ENCODE measurements at places on chromosomes 7 and 10. TPM values are rescaled to one million over a fixed set of nuclear protein-coding genes. Genes with fewer than 3 reads are reported as not detected.

DNA sequence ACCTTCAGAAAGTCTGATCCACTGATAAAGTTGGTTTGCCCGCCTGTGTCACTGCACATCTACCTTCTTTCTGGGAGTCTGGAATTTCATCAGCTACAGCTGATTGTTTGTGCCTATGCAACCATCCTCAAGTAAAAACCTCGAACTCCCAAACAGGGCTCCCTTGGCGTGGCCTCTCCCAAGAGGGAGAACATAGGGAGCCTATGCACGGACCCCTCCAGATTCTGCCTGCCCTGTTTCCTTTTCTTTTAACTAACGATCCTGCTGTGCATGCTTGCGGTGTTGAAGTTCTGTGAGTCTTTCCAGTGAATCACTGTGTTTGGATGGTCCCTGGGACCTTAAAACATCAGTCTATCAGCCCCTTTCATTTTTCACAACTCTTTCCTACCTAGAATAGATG, 226.9 kb upstream of the SEMA3D start:
- DNase-seq = no peak

- DNase-seq = no peak
These were observed 812 bp upstream of the IDE start for GRCh38 chr10:92574548-92575261.

DNA sequence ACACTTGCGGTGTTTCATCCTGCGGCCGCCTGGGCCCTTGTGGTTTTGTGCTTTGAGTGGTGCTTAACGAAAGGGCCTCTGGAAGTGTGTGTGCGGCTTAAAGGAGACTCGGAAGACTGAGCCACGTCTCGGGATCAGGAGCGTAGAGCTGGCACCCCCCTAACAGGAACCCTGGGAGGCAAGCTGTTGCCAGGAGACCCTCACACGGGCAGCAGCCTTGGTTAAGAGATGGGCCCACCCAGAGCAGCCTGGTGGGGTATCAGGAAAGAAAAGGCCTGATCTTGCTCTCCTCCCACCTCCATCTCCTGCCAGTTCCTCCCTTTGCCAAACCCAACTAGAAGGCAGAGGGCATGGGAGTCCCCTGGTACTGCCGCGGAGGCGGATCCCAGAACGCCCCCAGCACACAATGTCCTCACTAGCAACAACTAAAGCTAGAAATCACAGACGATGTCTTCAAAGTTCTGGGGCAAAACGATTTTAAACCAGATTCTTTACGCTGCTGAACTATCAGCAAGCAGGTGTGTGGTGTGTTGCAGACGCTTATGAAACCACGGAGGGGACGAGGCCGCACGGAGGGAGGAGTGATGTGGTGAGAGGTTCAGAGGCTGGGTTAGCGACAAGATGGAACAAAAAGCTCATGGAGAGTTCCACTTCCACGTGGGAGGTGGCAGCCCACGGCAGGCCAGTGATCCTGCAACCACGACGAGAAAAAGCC, 67.0 kb upstream of the INPP5A start:
- DNase-seq = no peak

DNA sequence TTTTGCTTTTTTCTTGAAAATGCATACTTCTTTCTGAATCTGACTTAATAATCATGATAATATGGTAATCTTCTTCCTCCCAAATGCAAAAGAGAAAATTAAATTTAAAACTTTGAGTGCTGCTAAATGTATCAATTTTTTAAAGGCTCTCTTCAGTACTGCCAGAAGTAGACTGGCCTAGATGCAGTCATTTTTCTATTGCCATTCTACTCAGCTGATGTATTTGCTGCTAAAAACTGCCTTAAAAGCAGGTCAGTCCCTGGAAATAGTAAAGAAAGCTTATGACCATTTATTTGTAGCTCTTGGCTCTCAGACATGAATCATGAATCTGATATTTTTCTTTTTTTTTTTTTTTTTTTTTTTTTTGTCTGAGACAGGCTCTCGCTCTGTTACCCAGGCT, 28.5 kb downstream of the NAPEPLD start:
- DNase-seq = no peak

GRCh38 chr7:69426705-69427104, 171.6 kb upstream of the AUTS2 start:
- DNase-seq = no peak

- no peak for DNase-seq
These were observed 26.0 kb downstream of the CTNNA3 start for GRCh38 chr10:67669978-67670377.

GRCh38 chr10:120300513-120300912, 156.5 kb upstream of the PLPP4 start:
- DNase-seq = no peak

- no peak for DNase-seq
These were observed 97.7 kb downstream of the WDR37 start for GRCh38 chr10:1153805-1154351.

GRCh38 chr10:14699482-14699881, 75.2 kb downstream of the FAM107B start:
- no peak for DNase-seq

- DNase-seq = no peak
These were observed 125.7 kb upstream of the CDK1 start for GRCh38 chr10:60652628-60653027.

- DNase-seq = no peak
These were observed 331.5 kb upstream of the CNTNAP2 start for GRCh38 chr7:145784809-145785780.

DNA sequence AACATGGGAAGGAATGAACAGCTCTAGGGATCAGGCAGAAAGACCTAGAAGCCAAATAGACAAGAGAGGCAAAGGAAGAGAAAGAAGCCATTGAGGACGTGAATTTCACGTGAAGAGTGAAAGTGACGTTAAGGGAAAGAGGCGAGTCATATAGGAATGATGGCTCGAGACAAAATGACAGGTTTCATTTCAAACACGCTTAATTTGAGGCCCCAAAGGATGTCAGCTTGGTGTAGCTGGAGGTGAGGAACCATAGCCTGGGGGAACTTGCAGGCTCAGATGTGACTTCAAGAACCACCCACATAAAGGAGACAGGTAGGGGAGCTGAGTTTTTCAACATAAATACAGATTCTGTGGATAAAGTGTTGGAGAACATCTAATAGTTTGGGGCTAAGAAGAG, 84.3 kb upstream of the ATP6V0A4 start:
- no peak for DNase-seq

DNA sequence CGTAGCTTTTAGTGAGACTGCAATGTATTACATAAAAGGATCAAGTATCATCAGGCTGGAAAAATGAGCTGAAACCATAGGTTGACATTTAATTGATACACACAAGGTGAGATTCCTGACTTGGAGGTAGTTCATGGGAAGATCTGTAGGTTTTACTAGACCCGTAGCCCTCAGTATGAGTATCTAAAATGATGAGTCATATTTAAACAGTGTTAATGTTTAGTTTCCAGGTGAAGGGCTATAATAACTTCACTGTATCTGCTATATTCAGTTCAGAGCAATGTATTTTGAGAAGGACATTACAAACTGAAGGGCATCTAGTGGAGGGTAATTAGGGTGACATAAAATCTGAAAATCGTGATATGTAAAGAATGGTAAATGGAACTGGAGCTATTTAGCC, 35.0 kb downstream of the ENTPD1 start:
- DNase-seq = no peak

DNA sequence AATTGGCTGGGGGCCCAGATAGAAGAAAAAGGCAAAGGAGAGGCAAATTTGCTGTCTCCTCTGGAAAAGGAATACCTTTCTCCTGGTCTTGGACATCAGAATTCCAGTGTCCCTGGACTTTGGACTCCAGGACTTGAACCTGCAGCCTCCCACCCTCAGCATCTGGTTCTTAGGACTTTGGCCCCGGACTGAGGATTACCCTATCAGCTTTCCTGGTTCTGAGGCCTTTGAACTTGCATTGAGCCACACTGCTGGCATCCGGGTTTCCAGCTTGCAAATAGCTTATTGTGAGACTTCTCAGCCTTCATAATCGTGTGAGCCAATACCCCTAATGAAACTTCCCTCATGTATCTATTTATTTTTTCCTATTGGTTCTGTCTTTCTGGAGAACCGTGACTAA, 68.3 kb downstream of the DNAH11 start:
- DNase-seq = no peak

DNA sequence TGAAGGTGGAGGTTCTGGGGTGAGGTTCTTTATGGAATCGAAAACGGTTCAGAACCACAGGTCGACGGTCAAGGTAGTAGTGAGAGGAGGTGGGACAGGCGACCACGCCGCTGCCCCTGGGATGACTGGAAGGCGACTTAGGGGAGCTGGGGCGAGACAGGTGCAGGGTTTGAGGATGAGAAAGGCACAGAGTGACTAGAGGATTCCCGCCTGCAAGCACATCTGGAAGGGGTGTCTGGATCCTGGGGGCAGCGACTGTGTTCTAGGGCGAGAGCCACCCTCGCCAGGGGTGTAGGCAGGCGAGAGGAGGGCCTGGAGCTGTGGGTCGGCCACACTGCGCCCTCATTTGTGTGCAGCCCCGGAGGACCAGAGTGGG, 468 bp upstream of the IRF5 start:
- no peak for DNase-seq

DNA sequence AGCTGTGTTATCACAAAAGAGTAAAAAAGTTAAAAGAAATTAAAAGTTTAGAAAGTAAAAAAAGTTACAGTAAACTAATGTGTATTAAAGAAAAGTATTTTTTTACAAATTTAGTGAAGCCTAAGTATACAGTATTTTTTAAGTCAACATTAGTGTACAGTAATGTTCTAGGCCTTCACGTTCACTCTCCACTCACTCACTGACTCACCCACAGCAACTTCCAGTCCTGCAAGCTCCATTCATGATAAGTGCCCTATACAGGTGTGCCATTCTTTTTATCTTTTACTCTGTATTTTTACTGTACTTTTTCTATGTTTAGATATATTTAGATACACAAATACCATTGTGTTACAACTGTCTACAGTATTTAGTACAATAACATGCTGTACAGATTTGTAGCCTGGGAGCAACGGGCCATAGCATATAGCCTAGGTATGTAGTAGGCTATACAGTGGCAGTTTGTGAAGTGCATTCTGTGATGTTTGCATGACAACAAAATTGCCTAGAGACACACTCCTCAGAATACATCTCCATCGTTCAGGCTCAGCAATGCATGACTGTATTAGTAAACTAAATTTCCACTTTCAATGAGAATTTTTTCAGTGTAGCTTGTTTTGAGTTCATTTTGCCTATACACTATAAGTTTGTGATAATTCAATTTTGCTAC, 539.9 kb upstream of the C7orf33 start:
- DNase-seq = no peak

DNA sequence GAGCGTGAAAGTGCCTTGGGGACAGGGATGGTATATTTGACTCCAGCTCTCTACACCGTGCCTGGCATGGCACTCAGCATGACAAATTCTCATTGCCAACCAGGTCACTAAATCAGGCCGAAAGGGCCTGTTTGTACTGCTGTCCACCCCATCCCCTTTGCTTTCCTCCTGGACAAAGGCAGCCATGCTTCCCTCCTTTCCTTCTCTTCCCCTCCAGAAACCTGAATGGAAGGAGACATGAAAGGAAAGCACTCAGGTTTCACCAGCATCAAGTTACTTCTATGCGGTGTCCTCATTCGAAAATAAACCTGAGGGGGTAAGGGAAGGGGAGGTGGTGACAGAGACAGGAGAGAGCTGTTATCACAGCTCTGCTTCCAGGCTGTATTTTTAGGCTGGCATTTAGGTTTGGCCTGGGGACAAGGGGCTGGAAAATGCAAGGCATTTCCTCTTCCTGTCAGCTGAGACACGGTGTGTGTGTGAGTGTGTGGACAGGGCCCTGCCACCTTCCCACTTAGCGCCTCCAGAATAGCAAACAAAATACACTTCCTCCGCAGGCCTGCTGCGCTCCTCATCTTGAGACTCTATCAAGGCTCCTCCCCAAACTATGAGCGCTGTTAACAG, 79.9 kb upstream of the COL13A1 start:
- DNase-seq = peak; percentile 41

DNA sequence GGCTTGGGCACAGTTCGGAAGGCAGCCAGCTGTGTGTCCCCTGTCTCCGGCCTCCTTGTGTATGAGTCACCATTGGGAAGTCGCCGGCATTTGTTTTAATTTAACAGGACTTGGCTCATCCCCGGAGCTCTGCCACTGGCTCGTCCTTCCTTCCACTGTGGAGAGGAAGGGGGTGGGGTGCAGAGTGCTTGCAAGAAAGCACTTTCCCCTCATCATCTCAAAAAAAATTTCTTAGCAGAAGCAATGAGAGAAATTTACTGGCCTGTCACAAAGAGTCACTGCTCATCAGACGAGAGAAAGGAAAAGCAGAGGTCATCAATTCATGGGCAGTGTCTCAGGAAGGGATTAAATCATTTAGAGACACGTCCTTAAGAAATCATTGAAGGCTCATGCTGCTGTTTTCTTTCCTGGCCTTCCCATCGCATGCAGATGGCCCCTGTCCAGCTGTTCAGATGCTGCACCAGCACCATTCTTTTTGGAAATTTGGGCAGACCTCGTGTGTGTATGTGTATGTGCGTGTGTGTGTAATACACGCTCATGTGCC, 93.3 kb downstream of the BMS1 start:
- DNase-seq = no peak

DNA sequence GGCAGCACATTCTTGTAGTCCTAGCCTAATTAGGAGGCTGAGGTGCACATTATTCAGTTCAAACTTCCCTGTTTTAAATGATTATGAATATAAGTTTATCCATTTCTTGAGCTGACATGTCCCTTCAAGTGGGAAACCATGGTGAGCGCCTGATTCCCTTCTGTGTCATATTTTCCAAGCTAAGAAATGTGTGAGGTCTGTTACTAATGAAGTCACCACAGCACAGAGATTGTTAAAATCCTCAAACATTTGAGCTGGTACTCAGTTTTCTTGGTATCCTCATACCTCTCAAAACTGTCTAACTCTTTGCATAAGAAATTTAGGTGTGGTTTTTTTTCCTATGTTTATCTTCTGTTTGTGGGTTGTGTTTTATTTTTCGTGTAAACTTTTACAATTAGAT, 926.8 kb downstream of the GATA3 start:
- no peak for DNase-seq

DNA sequence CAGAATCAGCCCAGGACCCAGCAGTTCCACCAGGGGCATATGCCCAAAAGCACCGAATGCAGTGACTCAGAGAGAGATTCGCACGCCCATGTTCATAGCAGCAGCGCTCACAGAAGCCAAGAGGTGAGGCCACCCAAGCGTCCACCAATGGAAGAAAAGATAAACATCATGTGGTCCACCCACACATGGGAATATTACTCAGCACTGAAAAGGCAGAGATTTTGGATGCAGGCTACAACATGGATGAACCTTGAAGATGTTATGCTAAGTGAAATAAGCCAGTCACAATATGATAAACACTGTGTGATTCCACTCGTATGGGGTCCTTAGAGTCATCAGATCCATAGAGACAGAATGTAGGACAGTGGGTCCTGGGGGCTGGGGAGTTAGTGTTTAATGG, 427.4 kb downstream of the DNAJB6 start:
- no peak for DNase-seq

GRCh38 chr7:69801729-69802682, 203.7 kb downstream of the AUTS2 start:
- no peak for DNase-seq

The MMRN2 gene
- 96.3 TPM for total RNA-seq

The DYNC1I1 gene
- 3.9 TPM for total RNA-seq

The PRKCQ gene
- 0.44 TPM for total RNA-seq

The HOXA5 gene
- 7.0 TPM for total RNA-seq

The ANKRD61 gene
- not detected for total RNA-seq

The CYP2W1 gene
- not detected for total RNA-seq

The TRPV5 gene
- total RNA-seq = not detected

The CYREN gene
- 10.7 TPM for total RNA-seq

The CARD11 gene
- 3.1 TPM for total RNA-seq

All from lung microvascular endothelial cell (primary cell).